Activated naive CD8-positive, alpha-beta T cell treated with anti-CD3 and anti-CD28 coated beads for 36 hours (primary cell): ENCODE measurements at places on chromosomes 12 and 14.

DNA sequence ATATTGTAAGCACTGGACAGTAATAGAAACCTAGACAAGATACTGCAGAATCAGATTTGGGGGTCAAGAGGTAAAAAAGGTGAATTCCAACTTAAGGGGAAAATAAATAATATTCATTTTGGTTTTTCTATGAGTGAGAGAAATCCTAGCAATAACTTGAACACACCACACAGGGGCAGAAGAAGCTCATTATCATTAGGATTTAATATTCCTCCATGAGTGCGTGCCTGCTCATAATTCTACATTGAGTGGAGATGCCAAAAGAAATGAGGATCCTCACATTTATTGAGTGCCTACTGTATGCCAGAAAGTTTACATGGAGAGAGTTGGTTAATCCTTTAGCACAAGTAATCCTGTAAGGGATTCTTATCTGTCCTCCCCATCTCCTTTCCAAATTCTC, 40.5 kb upstream of the C14orf132 start:
- no peak for DNase-seq

DNA sequence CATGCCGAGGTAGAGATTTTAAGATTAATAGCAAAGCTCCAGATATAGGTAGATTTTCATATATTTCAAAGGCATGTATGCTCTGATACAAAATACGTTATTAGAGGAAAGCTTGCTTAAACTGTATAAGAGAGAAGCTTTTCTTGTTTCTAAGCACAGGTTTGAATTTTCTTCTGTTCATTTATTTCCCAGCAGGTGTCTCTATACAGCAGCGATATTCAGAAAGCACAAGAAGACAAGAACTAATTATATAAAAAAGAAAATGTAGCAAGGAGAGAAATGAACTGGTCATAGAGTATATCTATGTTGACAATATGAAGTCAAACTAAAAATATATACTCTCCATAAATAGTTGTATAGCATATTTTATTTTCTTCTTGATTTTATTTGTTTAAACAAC, 307.4 kb upstream of the NOVA1 start:
- DNase-seq, result no peak

DNA sequence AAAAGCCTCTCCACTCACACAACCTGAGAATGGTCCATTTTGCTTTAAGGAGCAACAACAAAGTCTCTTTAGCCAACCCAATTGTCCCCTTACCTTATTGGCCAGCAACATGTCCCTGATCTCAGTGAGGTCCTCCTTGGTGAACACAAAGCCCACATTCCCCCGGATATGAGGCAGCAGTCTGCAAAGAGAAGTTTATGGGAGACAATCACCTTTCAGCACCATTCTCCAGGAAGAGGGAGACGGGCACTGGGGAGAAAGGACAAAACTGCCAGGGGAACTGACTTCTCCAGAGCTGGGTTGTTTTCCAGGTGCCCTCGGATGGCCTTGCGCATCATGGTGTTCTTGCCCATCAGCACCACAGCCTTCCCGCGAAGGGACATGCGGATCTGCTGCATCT, 1.9 kb downstream of the RPLP0 start:
- DNase-seq, result no peak

DNA sequence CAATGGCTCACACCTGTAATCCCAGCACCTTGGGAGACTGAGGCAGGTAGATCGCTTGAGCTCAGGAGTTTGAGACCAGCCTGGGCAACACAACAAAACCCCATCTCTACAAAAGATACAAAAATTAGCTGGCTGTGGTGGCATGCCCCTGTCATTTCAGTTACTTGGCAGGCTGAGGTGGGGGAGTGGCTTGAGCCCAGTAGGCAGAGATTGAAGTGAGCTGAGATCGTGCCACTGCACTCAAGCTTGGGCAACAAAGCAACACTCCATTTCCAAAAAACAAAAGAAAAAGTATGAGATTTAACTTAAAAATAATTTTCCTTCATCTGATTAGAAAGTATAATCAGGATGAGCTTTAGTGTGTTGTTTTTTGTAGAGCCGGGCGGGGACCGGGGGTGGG, 47.9 kb upstream of the BCAT1 start:
- no peak for DNase-seq

DNA sequence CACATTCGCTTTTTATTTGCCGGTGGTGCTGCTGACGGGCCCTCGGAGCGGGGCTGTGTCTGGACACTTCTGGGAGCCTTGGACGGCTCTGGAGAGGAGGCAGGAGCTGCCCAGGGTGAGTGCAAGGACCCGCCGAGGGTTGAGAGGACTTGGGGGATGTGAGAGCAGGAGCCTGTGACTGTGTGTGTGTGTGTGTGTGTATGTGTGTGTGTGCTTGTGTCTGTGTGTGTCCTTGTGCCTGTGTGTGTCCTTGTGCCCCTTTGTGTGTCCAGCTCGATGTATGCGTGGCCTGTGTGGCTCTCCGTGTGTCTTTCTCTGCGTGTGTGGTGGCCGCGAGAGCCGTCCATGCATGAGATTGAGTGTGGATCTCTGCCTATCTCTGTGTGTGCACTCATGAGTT, 179.6 kb upstream of the MYL2 start:
- no peak for DNase-seq

GRCh38 chr12:125050868-125051267, 14.4 kb upstream of the AACS start:
- no peak for DNase-seq
